ENCODE measurements at places on chromosomes 11 and 22.

- DNase-seq = no peak
Observed at GRCh38 chr22:45896964-45897538, 79.9 kb downstream of the WNT7B start.

DNA sequence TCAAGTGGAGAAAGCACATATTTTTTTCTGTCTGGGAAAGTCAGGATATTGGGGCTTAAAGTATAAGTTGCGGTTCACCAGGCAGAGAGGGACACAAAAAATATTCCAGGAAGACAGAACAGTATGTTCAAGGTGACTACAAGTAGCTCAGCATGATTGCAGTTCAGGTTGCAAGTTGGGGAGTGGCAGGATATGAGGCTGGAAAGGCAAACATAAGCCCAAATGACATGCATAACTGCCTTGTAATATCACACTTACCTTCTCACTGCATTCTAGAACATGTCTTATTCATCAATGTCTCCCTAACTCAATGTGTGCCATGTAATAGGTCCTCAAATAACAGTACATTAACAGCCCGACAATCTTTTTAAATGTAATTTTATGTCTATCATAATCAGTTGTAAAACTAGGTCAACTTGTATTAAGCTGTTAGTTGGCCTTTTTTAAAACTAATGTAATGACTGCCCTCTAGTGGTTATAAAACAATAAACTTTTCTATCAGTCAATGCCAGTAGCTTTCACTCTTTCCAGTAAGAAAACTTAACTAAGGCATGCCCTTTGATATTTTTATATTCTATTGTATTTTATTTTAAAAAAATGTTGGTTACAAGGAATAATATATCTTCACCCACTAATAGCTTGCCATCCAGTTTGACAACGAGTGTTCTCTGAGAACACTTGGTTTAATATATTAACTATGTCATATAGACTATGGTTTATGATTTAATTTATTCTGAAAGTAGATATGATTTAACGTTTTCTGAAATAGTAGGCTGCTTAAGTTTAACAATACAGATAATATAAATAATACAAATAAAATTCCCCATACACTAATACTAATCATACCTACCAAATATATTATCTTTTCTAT is 39.4 kb upstream of the CFAP300 start:
- DNase-seq = no peak

GRCh38 chr11:9568854-9569587 is 4.4 kb upstream of the WEE1 start:
- no peak for DNase-seq

- DNase-seq = no peak
Observed at GRCh38 chr11:1307998-1308742, 1.3 kb downstream of the TOLLIP start.

DNA sequence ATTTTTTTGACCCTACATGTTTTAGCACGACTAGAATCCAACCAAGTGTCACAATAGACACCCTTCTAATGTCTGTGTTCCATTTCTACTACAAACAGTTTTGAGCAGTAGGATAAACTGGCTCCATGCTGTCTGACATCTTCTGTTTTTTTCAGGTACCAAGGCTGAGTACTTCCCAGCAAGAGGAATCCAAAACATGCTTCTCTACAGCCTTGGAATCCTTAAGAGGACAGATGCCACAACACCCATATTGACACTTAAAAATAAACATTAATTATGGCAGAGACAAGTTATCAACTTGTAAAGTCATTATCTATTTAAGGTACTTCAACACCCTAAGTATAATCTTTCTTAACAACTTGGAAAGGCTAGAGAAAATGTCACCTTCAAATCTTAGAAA is 54.2 kb downstream of the LGR4 start:
- no peak for DNase-seq

Measured in stimulated activated CD8-positive, alpha-beta memory T cell treated with anti-CD3 and anti-CD28 coated beads, Interleukin-7, amount 100 ng/mL, for 48 hours (primary cell).